ENCODE measurements at places on chromosomes 5 and 9.

DNA sequence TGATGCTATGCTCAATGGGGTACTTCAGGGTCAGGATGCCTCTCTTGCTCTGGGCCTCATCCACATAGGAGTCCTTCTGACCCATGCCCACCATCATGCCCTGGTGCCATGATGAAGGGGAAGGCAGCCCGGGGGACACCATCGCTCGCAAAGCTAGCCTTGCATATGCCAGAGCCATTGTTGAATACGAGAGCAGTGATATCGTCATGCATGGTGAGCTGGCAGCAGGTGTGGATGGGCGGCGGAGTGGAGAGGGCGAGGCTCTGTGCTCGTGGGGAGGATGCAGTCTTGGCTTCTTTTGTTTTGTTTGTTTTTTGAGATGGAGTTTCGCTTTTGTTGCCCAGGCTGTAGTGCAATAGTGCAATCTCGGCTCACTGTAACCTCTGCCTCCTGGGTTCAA is 17.2 kb upstream of the SPZ1 start:
- no peak for DNase-seq

GRCh38 chr9:95193067-95193466 is 124.4 kb downstream of the FANCC start:
- no peak for DNase-seq

GRCh38 chr5:115636008-115636407 is 10.2 kb upstream of the TMED7 start:
- no peak for DNase-seq

- DNase-seq = no peak
Observed at GRCh38 chr5:101997235-101997634, 298.8 kb downstream of the SLCO4C1 start.

DNA sequence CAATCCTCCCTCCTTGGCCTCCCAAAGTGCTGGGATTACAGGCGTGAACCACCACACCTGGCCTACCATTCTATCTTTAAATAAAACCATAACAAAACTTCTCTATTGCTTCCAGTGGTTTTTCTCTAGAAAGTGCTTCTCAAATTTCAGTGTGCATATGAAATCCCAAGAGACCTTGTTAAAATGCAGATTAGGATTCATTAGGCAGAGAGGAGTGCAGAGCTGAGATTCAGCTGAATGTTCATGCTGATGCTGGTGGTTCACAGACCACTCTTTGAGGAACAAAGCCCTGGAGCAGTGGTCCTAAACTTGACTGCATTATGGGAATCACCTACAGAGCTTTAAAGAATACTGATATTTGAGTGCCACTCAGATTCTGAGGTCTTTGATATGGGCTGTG is 28.2 kb downstream of the CARD6 start:
- DNase-seq = no peak

- no peak for DNase-seq
Observed at GRCh38 chr9:21668516-21668915, 133.9 kb upstream of the MTAP start.

Data from stimulated activated CD8-positive, alpha-beta memory T cell treated with anti-CD3 and anti-CD28 coated beads, Interleukin-4, amount 100 ng/mL, for 1 hour (primary cell).